Activated T-helper 1 cell treated with anti-CD3 and anti-CD28 coated beads, Interleukin-2, amount 50 U/mL, for 16 hours (primary cell): ENCODE measurements at places on chromosomes 5 and 9.

DNA sequence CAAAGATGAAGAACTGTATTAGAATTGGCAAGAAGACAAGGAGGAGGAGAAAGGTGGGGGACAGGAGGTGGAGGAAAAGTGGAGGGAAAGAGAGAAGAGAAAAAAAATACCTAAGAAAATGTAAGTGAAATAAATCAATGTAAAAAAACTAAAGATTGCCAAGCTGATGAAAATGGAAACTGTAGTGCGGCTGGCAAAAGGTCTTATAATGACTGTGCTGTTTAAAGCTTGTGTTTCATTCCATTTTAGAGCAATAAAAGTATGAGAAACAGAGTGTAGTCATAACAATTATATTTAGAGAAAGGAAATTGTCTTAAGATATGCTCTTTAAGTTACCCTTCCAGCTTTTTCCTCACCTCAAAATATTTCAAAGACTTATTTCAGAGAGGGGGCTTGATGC is 670.5 kb upstream of the SEMA6A start:
- no peak for DNase-seq

- no peak for DNase-seq
These were observed 291.2 kb downstream of the CDH10 start for GRCh38 chr5:24353611-24354010.

DNA sequence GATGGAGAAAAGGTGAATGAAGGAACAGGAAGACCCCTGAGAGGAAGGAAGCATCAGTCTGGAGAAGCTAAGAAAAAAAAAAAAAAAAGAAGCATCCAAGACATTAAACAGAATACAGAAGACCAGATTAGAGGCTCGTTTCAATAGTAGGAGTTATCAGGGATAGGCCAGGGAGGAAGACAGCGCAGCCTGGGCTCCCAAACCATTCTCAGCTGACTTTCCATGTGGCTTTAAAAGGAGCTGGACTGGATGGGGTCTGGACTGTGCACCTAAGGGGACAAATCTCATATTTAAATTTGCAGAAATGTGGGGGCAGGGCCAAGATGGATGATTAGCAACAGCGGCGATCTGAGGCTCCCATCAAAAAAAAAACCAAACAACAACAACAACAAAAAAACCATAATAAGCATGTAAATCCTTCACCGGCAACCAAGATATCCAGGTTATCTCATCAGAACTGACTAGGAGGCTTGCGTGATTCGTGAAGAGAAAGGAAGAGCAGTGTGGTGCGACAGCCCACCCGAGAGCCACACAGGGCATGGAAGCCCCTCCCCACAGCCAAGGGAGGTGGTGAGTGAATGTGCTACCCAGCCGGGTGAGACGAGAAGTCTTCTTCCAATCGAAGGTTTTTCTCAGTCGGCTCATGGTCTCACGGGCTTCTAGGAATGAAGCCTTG is 114.9 kb upstream of the ADAMTS16 start:
- DNase-seq, result no peak

DNA sequence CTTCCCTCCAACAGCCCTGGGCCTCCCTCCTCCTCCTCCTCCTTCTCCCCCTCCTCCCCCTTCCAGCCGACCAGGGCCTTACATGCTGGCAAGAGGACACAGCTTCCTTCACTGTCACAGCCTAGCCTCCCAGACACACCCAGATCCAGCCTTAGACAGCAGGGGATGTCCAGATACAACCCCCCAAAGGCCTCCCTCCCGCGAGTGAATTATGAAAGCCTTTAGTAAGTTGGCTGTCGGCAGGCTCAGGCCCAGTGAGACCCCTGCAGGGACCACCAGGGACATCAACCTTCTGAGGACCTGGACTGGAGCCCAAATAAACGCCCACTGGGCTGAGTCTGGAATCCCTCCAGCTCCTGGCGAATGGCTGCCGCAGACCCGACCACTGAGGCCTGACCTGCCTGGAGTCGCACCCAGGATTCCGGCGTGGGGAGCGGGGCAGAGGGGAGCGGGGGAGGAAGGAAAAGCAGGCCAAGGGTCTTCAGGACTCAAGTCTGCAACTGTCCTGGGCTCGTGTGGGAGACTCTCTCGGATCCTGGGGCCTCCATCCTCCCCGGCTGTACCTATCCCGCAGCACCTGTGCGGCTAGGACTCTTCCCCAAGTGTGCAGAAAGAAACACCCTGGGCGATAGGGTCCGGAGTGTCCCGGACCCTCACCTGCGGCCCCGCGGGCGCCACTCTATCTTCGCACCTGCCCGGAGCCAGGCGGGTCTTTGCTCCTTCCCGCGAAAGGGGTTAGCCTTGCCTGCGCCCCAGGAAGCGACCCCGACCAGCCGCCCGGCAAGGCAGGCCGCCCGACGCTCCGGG is 705 bp downstream of the SEPTIN8 start:
- DNase-seq, result no peak

GRCh38 chr5:178086266-178086665 is 27.1 kb upstream of the N4BP3 start:
- DNase-seq, result no peak

GRCh38 chr5:76571559-76571958 is 51.6 kb downstream of the F2RL2 start:
- no peak for DNase-seq

- DNase-seq, result no peak
These were observed 97.8 kb upstream of the TYRP1 start for GRCh38 chr9:12595400-12595799.

- no peak for DNase-seq
These were observed 351.1 kb upstream of the CD180 start for GRCh38 chr5:67547682-67548081.

- DNase-seq, result no peak
These were observed 197.6 kb downstream of the DRD1 start for GRCh38 chr5:175246242-175246888.

GRCh38 chr9:16316456-16316855 is 554.0 kb downstream of the BNC2 start:
- no peak for DNase-seq

DNA sequence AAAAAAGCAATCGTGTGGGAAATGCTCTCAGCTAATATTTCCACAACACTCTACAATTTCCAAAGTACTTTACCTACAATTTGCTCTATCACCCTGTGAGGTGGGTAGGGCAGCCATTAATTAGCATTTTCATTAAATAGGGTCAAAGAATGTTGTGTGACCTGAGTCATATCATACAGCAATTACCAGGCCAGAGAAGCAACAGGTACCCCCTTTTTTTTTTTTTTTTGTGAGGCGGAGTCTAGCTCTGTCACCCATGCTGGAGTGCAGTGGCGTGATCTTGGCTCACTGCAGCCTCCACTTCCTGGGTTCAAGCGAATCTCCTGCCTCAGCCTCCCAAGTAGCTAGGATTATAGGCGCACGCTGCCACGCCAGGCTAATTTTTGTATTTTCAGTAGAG is 108.8 kb upstream of the RETREG1 start:
- DNase-seq, result no peak

DNA sequence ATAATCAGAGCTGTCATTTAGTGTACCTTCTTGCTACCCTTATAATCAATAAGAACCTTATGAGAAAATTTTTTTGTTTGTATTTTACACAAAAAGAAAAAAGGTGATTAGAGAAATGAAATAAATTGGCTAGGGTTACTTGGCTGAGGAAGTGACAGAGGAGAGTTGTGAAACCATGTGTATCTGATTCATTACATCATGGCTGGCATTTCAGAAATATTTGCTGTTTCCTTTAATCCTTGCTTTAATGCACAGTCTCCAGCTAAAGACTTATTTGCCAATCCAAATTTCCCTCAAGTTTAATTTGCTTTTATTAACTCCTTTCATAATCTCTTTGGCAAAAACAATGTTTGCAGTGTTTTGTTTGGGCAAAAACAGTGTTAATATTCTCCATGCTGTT is 543.1 kb downstream of the KIF4B start:
- DNase-seq, result no peak

GRCh38 chr5:108942701-108943100 is 195.0 kb downstream of the FER start:
- DNase-seq, result no peak

DNA sequence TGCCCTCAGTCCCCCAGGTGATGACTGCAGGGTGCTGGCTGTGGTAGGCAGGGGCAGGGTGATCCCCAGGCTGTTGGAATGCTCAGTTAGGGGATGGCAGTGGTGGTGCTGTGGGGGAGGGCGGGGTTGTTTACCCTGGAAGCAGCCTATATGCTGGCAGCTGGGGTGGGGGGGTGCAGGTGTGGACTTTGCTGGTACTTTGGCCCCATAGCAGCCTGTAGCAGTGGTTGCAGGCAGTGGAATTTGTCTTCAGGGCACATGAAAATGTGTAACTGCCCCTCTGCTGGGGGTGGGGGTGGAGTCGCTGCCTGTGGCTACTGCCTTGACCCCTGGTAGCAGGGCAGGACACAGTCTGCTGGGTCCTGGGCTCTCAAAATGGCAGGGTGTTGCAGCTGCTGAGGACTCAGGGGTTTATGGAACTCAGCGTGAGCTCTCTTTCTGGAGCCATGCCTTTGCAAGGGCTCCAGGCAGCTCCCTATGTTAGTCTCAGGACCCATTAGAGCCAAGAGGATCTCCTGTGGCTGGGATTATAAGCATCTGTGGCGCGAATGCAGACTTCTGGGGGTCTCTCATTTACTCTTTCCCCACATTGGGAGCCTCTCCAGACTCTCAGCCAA is 65.0 kb downstream of the RMI1 start:
- DNase-seq, result no peak

DNA sequence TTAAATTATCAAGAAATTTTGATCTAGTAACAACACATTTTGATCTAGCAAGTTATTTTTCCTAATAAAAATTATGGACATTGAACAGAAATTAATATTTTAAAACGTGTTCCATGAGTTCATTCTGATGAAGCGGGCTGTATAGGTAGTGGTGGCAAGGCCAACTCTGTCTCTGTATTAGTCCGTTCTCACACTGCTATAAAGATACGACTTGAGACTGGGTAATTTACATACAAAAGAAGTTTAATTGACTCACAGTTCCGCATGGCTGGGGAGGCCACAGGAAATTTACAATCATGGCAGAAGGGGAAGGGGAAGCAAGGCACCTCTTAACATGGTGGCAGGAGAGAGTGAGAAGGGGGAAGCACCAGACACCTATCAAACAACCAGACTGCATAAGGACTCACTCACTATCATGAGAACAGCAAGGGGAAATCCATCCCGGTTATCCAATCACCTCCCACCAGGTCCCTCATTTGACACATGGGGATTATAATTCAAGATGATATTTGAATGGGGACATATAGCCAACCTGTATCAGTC is 61.2 kb downstream of the TMEM232 start:
- no peak for DNase-seq

DNA sequence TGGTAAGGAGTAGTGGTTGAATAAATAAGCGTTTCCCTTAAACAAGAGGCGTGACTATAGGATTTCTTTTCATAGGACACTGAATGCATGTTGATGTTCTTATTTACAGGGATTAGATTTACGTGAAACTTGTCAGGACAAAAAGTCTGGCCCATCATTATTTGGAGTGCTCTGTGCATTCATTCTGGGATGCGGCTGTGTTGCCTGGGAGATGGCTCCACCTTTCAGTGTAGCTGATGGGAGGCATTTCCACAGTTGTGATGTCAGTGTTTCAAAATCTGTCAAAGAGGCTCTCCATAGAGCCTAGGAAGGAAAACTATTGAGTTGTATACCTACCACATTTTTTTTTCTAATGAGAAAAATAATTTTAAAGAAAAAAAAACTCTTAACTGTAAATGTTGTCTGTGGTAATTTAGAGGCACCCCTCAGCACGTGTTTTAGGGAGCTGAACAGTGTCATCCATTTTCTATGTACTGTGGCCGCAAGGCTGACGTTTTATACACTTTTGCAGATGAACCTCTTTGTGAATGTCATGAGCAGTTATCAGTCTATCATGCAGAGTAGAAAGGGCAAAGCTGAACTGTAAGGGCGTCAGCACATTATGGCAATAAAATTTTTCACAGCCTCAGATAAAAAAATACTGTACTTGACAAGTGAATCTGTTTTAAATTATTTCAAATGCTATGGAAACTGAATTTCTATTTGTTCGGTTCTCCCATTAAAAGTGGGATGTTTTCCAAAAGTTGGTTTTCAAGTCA is 202.7 kb downstream of the PBX3 start:
- DNase-seq, result no peak

GRCh38 chr5:14929293-14930065 is 57.9 kb upstream of the ANKH start:
- DNase-seq, result no peak

GRCh38 chr9:69044240-69045219 is 9.0 kb downstream of the FXN start:
- DNase-seq, result no peak

- DNase-seq, result no peak
These were observed 51.5 kb downstream of the PSD2 start for GRCh38 chr5:139847091-139847490.

DNA sequence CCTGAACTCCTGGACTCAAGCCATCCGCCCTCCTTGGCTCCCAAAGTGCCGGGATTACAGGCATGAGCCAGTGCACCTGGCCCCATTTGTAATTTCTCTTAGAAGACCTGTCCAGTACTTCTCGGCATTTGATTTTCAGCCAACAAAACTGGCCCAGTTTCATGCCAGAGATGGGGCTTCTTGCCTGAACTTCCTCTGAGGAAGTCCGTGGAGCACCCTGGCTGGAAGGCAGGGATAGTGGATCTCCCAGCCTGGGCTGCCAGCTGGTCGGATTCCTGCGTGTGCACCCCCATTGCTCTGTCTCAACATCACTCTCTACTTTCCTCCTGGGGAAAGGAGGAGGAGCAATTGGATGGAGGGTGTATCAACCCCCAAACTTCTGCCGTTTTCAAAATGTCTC is 39.0 kb downstream of the FAM78A start:
- no peak for DNase-seq

GRCh38 chr9:105708405-105708804 is 14.1 kb downstream of the TMEM38B start:
- DNase-seq, result no peak

DNA sequence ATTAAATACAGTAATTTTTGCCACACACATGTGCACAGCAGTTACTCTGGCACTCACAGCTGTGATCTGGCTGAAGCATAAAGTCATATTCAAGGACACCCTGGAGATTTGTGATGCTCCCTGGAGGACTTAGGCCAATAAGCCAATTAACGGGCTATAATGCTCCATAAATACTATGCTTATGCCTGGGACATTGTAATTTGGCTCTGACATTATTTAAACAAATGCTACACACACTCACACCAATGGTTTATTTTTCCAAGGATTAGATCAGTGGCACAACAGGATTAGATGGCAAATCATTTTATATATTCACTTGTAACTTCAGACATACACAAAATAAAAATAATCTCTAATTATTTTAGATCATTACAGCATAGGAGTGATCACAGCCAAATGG is 111.2 kb downstream of the LMNB1 start:
- DNase-seq, result no peak
